ENCODE measurements at places on chromosomes 1 and 21.

- no peak for DNase-seq
These were observed 8.2 kb downstream of the OR2T10 start for GRCh38 chr1:248589334-248589733.

DNA sequence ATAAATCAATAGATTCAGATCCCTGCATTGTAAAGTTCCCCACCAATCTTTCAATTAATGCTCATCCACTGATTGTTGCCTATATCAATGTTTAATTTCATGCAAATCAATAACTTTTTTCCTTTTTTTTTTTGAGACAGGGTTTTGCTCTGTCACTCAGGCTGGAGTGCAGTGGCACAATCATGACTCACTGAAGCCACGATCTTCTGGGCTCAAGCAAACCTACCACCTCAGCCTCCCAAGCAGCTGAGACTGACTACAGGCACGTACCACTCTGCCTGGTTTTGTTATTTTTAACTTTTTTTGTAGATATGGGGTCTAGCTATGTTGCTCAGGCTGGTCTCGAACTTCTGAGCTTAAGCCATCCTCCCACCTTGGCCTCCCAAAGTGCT, 25.7 kb downstream of the DIO1 start:
- DNase-seq = no peak

GRCh38 chr21:29217818-29218291, 80.9 kb upstream of the BACH1 start:
- no peak for DNase-seq

- DNase-seq = no peak
These were observed 1.8 kb downstream of the VWA1 start for GRCh38 chr1:1437033-1437903.

- no peak for DNase-seq
These were observed 2.2 kb upstream of the UBE2J2 start for GRCh38 chr1:1275836-1276235.

GRCh38 chr1:225849925-225850324, 32.3 kb downstream of the TMEM63A start:
- DNase-seq = no peak

GRCh38 chr1:54579337-54579781, 31.3 kb downstream of the ACOT11 start:
- no peak for DNase-seq

DNA sequence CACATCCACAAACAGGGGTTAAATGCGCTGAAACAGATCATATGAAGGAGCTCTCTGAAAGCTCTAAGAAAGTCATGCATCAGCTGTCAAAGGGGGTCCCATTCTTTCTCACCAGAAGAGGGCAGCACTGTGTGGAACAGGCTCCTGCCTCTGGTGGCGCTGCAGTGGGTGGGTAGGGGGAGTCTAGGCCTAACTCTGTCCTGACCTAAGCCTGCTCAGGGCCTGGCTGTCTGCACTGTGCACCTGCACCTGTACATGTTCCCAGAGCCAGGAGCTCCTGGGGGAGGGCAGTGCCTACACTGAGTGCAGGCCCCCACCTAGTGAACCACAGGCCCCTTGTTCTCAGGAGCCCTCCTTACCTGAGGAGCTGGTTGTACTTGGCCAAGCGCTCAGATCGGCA, 16.0 kb downstream of the ENO1 start:
- no peak for DNase-seq

DNA sequence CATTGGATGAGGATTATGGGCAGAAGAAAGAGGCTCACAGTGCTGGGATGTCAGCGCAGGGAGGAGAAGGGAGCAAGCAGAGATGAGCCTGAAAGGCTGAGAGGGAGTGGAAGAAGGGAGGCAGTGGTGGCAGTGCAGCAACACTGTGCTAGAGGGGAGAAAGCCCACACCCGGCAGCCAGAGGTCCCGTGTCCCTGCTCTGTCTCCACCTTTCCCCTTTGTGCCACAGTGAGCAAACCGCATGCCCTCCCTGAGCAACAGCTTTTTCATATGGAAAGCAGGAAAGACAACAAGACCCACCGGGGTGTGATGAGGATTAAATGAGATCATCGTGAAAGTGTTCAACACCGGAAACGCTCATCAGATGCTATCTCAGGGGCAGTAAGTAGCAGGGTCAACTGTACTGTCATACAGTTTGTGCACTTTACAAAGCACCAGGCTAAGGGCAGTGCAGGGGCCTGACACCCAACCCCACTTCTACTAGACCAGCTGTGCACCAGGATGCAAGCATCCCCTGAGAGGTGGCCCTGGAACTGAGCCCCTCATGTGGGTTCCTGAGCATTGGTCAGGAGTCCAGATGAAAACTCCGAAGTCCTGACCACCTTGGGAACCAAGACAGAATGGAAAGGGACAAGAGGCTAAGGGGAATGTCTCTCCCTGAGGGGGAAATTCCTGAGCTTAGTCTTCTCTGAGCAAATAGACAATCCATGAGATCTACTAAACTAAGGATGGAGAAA, 9.1 kb downstream of the NHLH1 start:
- no peak for DNase-seq

DNA sequence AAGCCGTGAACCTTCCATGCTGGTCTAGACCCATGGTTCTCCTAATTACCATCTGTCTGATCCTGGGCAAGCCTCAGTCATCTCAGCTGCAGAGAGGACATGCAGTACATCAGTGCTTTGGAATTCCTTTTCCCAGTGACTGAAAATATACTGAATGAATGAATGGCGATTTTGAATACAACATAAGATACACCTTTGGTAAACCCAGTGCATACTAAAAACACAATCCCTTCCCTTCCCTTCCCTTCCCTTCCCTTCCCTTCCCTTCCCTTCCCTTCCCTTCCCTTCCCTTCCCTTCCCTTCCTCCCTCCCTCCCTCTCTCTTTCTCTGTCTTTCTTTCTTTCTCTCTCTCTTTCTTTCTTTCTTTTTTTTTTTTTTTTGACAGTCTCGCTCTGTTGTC, 21.3 kb upstream of the PLXNA2 start:
- DNase-seq = no peak

DNA sequence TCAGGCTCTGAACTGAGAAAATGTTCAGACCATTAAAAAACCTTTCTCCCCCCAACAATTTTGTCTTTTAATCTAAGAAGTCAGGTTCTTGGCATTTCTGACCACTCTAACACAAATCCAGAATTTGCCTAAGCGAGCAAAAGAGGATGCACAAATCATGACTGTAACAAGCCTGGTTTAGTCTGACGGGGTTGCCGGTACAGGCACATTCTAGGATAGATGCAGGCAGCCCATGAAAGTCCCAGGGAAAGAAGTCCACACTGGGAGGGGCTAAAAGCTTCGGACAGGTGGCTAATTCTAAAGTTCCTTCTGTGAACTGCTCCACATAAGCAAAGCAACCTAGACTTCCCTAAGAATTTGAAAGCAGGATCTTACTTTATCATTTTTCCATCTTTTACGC, 48.0 kb upstream of the KCNE1 start:
- no peak for DNase-seq

DNA sequence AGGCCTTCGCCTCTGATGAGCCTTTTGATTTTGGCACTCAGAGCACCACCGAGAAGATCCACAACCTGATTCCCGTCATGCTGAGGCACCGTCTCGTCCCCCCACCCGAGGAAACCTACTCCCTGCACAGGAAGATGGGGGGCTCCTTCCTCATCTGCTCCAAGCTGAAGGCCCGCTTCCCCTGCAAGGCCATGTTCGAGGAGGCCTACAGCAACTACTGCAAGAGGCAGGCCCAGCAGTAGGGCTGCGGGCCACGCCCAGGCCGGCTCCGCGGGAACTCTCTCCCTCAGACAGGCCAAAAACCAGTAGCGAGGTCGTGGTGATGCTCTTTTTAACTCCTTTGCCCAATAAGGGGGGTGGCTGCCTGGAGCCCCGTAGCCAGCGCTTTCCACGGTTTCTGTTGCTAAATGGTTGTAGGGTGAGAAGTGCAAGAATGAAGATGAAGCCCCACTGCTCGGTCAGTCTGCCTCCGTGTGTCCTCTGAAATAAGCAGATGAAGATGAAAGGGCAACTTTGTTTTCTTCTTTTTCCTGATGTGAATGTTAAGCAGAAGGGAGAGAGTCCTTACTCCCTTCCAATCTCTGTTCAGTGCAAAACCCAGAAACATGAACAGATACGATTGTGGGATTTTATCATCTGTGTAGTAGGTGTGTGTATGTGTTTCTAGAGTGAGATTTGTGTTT, 46.5 kb downstream of the COQ8A start:
- DNase-seq = no peak

- DNase-seq = no peak
These were observed 106.2 kb downstream of the DHRS3 start for GRCh38 chr1:12511516-12512468.

DNA sequence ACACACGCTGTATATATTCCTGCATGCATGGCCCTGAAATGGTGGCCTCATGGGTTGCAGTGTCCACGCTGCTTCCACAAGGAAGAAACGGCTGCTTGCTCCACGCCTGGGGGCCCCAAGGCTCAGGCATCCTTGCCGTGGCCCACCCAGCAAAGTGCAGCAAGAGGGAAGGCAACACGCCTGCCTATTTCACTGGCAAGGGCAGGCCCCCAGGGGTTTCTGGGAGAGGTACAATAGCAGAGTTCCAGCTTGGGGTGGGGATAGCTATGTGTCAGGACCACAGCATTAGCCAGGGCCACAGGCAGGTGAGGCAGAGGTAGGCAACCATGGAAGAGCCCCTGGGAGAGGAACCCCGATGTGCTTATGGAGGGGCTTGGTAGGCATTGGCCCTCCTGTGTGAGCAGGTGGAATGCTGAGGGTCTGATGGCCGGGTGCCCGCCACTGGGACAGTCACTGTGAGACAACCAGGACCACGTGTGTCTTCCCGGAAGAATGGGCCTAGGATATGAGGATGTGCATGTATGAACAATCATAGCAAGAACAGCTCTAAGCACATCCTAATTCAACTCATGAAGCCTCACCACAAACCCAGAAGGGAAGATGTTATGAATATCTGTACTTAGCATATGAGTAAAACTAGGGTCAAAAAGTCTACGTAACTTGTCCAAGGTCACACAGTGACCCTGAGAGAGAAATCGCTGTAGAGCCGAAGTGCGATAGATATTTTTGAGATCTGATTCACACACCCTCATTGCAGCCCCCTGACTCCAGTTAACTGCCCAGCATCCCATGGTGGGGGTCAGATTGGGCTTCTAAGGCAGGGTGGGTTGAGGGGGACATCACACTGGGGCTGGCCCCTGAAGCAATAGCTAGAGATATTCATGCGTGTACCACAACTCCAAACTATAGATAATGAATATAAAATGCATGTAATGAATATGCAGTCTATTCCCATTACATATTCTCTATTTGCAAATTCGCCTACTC, 11.8 kb downstream of the TFF2 start:
- DNase-seq = no peak

GRCh38 chr1:1927751-1928150, 8.7 kb upstream of the TMEM52 start:
- DNase-seq = no peak

- peak; percentile 81 for DNase-seq
These were observed at the start of gene CDC42 for GRCh38 chr1:22052115-22053016. TSS of gene CDC42 (plus strand) at chr1:22052709. CDS start at chr1:22078479, 25,770 bp downstream.

DNA sequence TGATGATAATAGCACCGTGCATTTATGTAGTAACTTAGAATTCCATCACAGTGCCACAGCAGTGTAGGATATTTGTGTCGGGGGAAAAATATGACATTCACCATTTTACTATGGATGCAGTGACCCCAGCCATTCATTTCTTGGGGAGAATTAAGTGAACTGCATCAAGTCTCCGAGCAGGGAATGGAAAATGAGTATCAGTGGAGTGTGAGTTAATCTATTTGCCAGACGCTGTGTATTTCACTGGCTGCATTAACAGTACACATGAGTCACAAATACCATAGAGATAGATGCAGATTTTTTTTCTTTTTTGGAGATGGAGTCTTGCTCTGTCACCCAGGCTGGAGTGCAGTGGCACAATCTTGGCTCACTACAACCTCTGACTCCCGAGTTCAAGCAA, 33.8 kb upstream of the SLC45A1 start:
- no peak for DNase-seq

DNA sequence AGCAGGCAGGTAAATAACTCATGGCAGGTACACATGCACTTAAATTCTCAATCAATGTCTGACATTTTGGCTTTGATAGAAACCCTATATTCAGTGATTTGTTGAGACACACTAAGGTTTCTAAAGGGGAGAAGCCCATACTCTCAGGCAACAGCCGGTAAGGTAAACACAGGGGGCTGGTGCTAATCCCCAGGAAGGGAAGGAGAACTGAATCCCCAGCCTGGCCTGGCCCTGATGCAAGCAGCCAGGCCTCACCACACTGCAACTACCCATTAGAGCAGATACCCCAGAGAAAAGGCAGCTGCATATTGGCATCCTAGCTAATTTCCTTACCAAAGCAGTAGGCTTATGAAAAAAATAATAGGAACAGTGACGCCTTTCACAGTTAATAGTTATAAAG, 116.5 kb upstream of the LRRC7 start:
- DNase-seq = no peak

- DNase-seq = no peak
These were observed 21.1 kb downstream of the ROR1 start for GRCh38 chr1:63794939-63795378.

GRCh38 chr1:177912991-177913390, 56.9 kb downstream of the SEC16B start:
- no peak for DNase-seq

- no peak for DNase-seq
These were observed 292.0 kb upstream of the PLXNA2 start for GRCh38 chr1:208536212-208536611.

GRCh38 chr1:216425577-216425976, 2.3 kb upstream of the USH2A start:
- DNase-seq = no peak

DNA sequence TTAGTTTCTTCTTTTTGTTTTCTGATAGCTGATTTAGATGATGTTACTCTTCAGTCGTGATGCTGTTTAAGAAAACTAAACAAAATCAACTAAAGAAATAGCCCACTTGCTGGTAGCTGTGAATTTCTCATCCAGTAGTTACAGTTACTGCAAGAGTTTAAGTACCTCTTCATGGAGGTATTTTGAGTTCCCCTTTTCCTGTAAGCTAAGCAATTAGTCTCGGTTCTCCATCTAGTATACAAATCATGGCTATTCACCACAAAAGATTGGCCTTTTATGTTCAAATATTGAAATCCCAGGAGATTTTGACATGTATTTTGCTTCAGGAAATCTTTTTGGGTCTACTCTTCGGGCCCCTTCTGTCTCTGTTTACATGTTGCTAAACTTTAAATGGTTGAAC, 31.1 kb downstream of the HUNK start:
- DNase-seq = no peak

DNA sequence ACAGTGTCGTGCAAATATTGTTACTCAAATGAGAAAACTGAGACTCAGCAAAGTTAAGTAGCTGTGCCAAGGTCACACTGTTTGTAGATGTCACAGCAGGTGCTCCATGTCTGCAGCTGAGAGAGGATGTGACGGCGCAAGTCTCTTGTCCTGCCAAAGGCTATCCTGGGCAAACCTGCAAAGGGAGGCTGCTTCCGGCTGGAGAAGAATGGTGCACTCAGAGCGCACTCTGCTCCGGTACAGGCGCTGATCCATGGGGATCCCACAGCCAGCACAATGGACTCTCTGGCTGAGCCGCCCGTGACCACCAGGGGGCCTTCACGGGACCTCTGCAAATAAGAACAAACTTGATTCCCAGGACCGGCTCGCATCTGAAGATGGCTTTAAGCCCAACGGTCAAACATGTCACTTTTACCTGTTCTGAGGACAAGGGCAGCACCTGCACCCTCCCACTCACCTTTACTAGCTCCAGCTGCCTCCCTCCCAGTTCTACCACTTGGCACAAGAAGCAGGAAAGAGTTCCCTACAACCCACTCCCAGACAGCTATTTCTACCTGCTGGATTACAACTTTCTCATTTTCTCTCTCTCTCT, 21.9 kb downstream of the RD3 start:
- peak; percentile 38 for DNase-seq
